ENCODE measurements at places on chromosomes 3 and 15.

DNA sequence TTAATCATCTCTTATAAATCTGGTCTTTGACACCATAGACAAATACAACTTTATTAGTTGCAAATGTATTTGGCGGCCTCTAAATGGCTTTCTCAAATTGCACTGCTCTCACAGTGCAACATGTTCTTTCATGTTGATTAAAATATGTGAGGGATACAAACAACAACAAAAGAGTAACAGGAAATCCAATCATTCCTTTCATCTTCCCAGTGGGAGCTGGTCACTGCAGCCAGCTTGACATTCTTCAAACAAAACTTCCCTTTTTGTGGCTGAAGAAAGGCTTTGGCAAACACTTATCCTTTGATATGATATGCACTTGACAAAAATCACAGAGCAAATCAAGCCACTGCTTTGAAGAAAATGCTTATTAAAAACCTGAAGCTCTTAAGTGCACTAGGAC lies 973.6 kb downstream of the EPHA3 start:
- no peak for DNase-seq

GRCh38 chr15:40831861-40832260 lies 3.4 kb upstream of the PPP1R14D start:
- no peak for DNase-seq

DNA sequence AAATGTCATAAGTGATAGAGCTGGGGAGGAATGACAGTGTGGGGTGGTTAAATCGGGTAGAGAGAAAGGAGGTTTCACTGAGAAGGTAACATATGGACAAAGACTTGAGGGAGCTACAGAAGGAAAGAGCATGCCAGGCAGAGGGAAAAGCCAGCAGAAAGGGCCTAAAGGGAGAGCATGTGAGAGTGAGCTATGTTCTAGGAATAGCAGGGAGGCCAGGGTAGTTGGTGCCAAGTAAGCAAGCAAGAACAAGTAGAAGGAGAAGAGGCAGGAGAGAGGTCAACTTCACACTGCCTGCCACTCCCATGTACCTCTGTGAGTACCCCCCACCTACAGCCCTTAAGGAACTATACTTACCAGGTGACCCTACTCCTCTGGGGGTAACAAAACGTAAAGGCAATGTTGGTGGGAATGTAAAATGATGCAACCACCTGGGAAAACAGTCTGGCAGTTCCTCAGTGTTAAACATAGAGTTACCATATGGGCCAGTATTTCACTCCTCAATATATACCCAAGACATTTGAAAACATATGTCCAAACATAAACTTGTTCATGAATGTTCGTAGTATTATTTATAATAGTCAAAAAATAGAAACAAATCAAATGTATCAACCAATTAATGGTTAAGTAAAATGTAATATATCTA lies 67.6 kb downstream of the SFMBT1 start:
- no peak for DNase-seq

- no peak for DNase-seq
Measured at GRCh38 chr3:12854565-12854964, 13.2 kb upstream of the RPL32 start.

- no peak for DNase-seq
Measured at GRCh38 chr3:105260385-105260784, 106.3 kb upstream of the ALCAM start.

DNA sequence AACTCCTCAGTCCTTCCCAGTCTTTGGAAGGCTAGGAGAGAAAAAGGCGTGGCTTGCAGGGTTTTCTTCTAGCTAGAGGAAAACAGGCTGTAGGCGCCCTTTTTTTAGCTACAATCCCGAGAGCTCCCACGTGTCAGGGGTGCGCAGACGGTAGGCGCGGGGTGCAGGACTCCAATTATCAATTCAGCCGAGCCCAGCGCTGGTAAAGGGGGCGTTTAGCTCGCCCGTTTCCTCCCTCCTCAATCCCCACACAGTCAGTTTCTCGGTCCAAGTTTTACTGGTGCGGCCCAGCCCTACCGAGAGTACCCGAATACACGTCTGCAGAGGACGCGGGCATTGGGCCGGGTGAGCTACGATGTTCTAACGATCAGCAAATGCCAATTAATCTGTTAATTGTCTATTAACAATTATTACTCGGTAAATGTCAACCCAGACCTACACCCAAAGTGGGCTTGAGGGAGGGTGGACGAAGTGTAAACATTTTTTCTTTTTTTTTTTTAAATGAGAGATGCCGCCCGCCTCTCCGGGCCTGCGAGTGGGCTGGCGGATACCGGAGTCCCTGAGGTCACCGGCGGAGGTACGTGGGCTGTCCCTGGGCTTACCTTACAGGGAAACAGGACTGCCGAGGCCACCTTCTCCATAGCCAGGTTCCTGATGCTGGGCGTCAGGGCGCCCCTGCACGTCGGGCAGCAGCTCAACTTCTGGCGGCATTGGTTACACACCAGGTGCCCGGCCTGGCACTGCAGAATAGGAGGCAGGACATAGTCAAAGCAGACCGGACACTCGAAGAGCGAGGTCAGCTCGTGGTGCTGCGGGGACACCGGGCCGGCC lies 923 bp downstream of the SIAH2 start:
- DNase-seq, result no peak

GRCh38 chr15:68498076-68498475 lies 66.1 kb upstream of the ITGA11 start:
- no peak for DNase-seq

GRCh38 chr15:88538972-88539371 lies 7.5 kb downstream of the DET1 start:
- DNase-seq, result no peak

- DNase-seq, result no peak
Measured at GRCh38 chr15:30044377-30044776, 38.4 kb upstream of the GOLGA8J start.

GRCh38 chr3:61299343-61300005 lies 48.2 kb upstream of the FHIT start:
- DNase-seq, result no peak

GRCh38 chr3:126151562-126152302 lies 28.7 kb downstream of the ALDH1L1 start:
- no peak for DNase-seq

GRCh38 chr15:49387471-49387870 lies 35.6 kb upstream of the FGF7 start:
- DNase-seq, result no peak

- no peak for DNase-seq
Measured at GRCh38 chr3:120286465-120286864, 1.4 kb upstream of the GPR156 start.

- DNase-seq, result no peak
Measured at GRCh38 chr3:40615110-40615915, 90.6 kb downstream of the ZNF621 start.

GRCh38 chr15:92288755-92289154 lies 104.9 kb upstream of the ST8SIA2 start:
- no peak for DNase-seq

- DNase-seq, result no peak
Measured at GRCh38 chr15:83613714-83614113, 40.2 kb upstream of the ADAMTSL3 start.
